ENCODE measurements at places on chromosomes 6 and 20.
A peak's percentile ranks its signal among the peaks of the same experiment; 100 is the strongest.

DNA sequence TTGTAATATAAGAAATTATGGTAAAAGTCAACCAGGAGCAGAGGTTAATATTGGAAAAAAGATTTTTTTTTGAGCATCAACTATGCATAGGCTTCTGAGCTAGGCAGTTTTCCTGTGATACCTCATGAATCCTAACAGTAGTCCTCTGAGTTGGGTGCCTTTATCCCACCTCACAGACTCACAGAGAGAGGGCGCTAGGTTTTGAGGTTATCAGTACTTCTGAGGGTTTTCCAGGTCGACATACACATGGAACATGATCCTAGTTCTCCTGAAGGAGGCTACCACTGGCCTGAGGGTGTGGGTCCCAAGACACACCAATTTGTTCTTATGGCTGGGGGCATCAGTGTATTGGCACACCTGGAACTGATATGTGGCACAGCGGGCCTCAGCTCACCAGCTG, 358.8 kb upstream of the JAG1 start:
- DNase-seq = no peak

DNA sequence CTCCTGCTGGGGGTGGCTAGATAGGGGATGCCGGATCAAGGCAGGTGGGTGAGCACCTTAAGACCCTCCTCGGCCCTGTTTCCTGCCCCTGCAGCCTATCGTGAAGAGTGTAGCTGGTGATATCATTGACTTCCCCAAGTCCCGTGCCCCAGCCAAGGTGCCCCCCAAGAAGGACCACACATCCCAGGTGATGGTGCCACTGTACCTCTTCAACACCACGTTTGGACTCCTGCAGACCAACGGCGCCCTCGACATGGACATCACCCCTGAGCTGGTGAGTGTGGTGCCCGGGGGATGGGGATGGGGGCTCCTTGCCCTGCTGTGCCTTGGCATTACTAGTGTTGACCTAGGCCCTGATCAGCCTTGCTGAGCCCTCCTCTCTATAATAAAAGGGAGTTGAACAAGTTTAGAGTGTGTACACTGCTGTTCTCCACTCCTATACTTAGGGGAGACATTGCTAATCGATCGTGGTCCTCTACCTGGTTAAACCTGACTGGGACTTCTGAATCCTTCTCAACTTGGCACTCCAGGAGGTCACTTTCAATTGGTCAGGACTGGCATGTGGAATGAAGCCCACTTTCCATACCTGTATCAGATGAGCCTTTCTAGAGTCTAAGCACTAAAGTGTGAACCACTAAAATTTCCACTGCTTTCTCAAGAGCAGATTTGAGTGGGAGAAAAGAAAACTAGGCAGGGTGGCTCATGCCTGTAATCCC, 11.0 kb downstream of the BPIFB3 start:
- no peak for DNase-seq

GRCh38 chr6:35473850-35474130, 5.6 kb downstream of the RPL10A start:
- DNase-seq = no peak

DNA sequence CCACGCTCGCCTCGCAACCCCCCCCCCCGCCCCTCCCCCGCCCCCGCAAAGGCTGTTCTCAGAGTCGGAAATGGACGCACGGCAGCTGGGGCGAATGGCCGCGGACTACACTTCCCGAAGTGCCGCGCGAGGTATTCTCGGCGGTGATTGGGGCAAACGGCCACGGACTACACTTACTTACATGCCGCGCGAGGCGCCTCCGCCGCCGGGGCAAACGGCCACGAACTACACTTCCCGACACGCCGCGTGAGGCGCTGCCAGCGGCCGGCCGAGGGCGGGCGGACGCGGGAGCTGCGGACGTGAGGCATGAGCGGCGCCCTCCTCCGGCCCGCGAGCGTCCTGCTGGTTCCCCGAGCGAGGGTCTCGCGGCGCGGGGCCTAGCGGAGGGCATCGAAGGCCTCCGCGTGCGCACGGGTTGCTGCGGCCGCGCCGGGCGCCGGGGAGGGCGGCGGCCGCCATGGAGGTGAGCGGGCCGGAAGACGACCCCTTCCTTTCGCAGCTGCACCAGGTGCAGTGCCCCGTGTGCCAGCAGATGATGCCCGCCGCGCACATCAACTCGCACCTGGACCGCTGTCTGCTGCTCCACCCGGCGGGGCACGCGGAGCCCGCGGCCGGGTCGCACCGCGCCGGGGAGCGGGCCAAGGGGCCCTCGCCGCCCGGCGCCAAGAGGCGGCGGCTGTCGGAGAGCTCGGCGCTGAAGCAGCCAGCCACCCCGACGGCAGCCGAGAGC, at the start of gene WRNIP1:
TSS of gene WRNIP1 (plus strand) at position 228 of the 730 bp plus-strand sequence. CDS start at position 458, 230 bp downstream.
- DNase-seq = peak; percentile 91

DNA sequence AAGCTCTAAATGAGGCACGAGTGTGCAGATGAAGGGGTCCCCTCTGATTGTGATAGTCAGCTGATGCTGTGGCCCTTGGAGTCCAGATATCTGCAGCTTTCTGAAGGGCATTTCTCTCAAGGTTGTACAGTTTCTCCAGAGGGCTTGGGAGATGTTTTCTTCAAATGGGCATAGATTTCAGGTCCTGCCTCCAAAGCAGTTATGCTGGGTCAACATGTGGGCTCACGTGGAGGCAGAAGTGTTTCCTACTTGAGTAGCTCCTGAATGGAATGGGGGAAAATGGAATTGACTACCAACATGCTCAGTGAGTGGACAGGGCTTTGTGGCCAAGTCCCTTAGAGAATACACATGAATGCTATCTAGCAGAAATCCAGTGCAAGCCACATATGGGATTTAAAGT, 360.7 kb downstream of the SAMD5 start:
- no peak for DNase-seq

GRCh38 chr6:30747902-30748769, 3.8 kb upstream of the IER3 start:
- DNase-seq = no peak

DNA sequence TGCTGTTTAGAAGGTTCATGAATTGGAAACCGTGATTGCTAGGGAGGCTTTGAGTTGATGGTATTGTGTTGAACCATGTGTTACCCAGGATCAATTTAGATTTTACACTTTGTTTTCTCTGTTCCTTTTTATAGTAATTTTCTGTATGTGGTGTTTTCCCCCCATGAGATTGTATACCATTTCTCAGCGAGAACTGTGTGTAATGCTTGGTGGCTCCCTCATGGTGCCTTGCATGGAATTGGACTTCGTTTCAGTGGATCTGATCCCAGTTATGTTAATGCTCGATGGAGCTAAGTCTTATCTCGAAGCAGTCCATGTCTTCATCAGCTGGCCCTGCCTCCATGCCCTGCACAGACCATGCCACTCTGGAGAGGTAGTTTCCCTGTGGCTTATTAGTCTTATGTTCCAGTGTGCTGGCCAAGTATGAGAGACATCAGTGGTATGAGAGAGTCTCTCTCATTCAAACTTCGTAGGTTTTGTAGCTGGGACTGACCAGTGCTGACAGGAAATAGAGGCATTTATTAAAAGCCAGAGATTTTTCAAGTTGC, 18.7 kb downstream of the PTPN1 start:
- DNase-seq = no peak

- DNase-seq = no peak
These were observed 1057.4 kb downstream of the EPHA7 start for GRCh38 chr6:92361990-92362389.

DNA sequence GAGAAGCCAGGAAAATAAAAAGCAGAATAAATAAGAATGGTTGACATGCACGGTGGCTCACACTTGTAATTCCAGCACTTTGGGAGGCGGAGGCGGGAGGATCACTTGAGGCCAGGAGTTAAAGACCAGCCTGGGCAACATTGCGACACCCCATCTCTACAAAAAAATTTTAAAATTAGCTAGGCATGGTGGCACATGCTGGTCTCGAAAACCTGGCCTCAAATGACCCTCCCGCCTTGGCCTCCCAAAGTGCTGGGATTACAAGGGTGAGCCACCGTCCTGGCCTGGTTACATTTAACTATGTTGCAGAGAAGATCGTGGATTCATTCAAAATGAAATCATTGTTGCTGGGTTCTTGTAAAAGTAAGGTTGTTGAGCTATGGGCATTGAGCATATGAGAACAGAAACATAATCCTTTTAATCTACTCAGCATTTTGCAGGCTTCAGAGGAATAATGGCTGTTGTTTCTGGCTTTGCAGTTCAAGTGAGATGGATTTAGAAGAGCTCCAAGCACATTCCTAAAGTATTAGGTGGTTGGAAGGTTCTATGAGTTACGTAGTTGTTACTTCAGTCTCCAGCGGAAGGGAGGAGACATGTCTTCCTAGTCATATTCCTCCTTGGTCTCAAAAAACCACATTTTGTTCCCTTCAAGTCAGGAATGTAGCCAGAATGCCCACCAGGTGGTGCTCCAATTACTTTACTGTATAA, 45.6 kb upstream of the RAB23 start:
- DNase-seq = no peak

DNA sequence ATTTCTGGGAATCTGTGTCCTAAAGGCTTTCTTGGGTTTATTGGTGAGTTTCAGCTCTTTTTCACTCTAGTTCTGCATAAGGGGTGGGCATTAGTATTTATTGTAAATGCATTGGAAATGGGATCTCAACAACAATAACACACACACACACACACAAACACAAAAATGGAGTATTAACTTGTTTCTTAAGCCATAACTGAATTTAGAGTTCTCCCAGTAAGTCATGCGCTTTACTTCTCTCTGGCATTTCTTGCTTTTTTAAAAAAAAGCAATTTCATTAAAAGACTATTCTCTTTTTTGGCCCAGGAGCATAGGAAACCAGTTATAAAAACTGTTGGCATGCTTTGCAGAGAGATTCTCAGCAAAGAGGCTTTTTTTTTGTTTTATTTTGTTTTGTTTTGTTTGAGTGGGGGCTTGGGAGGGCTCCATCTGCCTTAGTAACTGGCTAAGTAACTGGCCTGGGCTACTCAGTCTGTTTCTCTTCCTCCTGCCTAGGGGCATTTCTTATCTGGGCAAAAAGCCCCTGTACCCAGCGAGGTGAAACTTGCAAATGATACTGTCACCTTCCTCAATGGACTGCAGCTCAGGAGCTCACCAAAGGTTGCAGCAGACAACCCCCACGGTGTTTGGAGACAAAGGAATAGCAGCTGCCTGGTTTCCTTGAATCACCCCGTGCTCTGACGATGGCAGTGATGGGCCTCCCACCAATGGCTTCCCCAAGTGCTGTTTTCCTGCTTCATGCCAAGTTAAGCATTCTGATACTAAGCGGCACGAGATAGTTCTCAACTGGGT, 128.5 kb downstream of the BCAS1 start:
- no peak for DNase-seq

DNA sequence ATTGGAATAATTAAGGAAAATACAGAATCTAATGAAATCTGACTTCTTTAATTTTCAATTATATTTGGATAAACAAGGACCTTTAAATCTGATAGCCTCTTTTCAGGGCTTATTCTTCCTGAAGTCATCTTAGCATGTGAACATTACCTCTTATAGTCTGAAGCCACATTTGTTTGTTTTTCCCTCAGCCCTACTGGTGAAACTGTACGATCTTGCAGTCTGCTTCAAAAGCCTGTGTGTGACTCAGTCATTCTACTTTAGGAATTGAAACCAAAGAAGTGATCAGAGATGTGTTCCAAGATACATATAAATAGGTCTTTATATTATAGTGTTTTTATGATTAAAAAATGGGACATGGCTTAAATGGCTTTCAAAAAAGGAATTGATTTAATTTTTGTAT, 67.5 kb downstream of the MACROD2 start:
- DNase-seq = no peak

DNA sequence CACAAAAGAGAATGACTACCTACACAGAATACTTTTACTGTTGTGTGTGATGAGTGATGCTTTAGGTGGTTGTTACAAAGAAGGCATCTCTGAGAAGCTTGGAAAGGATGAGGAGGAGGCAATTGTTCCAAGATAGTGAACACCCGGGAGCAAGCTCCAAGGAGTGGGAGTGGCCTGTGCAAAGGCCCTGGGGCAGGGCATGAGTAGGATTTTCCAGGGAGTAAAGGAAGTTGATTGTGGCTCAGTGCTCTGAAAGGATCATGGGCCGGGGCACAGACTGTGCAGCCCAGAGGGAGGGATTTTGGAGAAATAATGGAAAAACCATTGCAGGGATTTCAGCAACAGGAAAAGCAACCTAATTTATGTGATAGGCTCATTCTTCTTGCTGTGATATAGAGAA, 264.3 kb downstream of the CDH26 start:
- no peak for DNase-seq

- DNase-seq = no peak
These were observed 671 bp downstream of the EFHC1 start for GRCh38 chr6:52420668-52421358.
